ENCODE measurements at places on chromosomes 12 and 14.

DNA sequence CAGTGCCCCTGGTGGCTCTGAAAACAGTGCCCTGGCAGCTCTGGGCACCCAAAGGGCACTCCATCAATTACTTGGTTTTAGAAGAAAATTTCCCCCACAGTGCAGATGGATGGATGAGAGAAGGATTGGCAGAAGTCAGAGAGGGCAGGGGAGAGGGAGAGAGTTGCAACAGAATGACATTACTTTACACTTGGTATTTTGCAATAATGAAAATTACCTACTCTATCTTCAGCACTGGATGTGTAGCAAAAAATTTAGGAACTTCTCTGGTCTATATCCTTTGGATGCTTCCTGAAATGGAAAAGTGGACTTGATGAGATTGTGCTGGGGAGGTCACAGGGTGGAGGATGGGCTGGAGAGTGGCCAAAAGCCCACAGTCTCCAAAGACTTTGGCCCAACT lies 193.2 kb downstream of the CHST11 start:
- DNase-seq = no peak

GRCh38 chr14:32933629-32934072 lies 5.0 kb upstream of the NPAS3 start:
- no peak for DNase-seq

- DNase-seq = no peak
Measured at GRCh38 chr12:52084491-52085231, 5.2 kb downstream of the SMIM41 start.

- no peak for DNase-seq
Measured at GRCh38 chr12:128813392-128813791, 10.4 kb downstream of the SLC15A4 start.

- peak; percentile 26 for DNase-seq
Measured at GRCh38 chr12:30847259-30847658, 79.3 kb upstream of the TSPAN11 start.

DNA sequence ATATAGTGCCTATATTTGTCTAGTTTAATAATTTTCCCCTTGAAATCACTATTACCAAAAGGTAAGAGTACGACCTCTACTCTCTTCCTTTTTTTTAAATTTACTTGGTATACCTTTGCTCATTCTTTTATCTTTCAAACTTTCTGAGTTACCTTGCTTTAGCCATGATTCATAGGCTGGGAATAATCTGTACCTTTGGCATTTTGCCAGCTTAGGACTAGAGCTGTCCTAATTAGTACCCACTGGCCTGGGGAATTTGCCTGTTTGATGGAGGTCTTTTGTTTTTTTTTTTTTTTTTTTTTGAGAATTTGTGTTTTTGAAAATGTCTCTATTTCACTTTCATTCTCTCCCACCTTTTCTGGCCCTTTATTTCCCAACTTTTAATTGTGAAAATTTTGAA lies 8.7 kb upstream of the SLC4A8 start:
- no peak for DNase-seq

GRCh38 chr14:102758087-102758486 lies 19.2 kb upstream of the TRAF3 start:
- DNase-seq = no peak

- DNase-seq = no peak
Measured at GRCh38 chr14:95125221-95125620, 32.1 kb downstream of the DICER1 start.

GRCh38 chr12:110436231-110436630 lies 13.9 kb downstream of the ARPC3 start:
- DNase-seq = no peak

GRCh38 chr12:123976227-123976826 lies 3.3 kb downstream of the ZNF664 start:
- DNase-seq = no peak

DNA sequence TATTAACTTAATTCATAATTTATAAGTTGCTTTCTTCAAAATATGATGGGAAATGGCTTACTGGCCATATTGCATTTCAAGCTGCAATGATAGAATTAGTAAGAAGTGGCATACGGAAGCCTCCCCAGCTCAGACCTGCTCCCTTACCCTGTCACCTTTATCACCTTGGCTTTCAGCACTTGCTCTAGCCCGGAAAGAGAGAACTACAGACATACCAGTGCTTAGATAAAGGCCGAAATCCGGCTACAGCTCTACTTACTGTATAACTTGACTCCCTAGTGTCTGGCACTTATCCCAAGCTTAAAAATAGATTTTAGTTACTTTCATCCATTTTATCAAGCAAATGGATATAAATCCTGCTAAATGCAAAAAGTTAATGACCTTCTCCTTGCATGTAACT lies 42.5 kb downstream of the PKP2 start:
- DNase-seq = no peak

DNA sequence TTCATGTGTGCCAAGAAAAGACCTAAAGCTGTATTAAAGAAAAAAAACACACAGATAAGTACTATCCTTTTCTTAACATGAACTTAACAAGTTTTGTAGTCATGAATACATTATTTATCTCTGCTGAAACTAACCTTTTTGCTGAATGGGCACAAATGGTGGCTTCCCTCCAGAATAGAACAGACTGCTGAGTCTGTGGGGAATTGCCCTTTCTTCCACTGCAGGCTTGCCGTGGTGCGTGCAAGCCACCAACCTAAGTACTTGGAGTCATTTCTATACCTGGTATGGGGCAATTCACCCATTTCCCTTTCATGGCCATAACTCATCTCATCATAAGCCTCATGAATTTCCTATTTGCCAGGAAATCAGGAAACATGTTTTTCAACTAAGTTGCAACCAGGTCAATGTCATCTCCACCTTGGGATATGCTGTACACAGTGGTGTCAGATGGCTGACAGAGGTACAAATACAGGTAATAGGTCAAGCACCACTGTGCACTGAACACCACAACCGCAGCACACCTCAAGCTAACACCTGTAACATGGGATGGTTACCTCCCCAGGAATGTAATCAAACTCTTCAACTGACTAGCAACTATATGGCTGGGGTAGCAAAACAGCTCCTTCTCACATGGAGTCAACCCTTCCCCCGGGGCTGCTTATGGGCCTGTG lies 49.9 kb downstream of the CATSPERB start:
- DNase-seq = no peak

DNA sequence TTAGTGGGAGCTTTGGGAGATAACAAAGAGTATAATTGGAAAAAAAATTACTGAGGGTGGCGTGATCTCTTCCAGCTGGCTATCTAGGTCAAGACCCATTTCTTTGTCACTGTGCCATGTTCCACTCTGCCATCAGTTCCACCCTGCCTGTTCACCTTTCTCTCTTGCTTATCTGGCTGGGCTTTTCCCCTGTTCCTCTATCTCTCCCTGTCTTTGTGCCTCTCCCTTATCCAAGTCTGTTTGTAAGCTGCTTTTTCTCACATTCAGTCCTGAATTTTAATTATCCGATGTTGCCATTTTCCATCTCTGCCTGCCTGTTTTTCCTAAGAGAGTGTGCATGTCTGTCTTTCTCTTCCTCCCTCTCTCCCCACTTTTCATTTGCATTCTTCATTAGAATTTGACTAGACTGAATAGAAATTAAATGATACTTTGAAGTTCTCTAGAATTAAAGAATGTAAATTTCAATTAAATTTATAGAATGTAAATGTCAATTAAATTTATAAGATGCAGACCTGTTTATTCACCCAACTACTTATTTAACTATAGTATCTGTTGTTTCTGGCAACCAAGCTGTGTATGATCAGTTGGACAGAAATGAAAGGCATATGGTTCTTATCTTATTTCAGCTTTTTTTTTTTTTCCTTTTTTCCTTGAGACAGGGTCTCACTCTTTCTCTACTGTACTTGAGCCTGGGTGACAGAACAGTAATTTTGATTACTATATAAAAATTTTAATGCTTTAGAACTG lies 40.9 kb upstream of the A2ML1 start:
- no peak for DNase-seq

GRCh38 chr14:67933266-67933665 lies 113.7 kb downstream of the RAD51B start:
- no peak for DNase-seq

DNA sequence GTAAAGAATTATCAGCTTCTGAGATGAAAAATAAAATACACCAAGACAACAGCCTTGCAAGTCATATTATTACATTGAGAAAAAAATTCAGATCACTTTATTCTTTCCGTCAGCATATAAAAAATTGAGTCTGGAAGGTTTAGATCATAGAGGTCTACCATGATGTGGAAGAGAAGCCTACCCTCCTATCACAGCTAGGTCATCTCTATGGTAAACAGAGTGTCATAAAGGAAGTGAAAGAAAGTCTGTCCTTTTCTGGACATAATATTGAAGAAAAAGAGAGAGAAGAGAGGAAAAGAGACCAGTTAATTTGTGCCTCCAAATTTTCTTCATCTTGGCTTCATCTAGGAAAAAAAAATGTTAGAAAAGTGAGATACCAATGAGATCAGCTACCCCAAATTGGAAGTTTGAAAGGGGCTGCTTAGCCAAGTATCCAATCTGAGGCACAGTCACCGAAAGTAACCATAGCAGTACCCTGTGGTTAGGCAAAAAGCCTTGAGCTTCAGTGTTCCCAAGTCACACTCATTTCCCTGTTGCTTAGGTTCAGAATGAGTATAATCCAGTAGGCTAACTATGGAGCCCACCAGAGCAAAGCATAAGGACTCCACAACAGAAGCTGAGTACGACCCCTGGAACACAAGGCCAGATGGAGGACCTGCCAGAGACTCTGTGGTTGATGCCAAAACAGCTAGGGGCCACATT lies 38.1 kb downstream of the DUSP6 start:
- no peak for DNase-seq

GRCh38 chr12:49000346-49000745 lies 1.2 kb upstream of the DDN start:
- no peak for DNase-seq

DNA sequence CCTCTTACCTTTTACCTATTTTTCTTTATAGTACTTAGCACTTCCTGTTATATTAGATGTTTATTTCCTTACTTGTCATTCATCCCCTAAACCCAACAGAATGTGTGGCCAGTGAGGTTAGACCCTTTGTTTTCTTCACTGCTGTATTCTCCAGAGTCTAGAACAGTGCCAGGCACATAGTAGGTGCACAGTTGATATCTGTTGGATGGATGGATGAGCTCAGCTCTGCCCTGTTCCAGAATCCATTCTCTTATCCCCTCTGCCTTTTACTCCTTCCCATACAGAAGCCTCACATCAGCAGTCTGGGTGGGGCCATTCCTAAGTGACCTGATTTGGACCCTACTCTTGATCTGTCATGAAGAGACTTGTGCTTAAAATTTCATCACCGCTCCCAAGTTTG lies 94.5 kb upstream of the DACT1 start:
- DNase-seq = no peak

- no peak for DNase-seq
Measured at GRCh38 chr12:53427905-53428594, 4.4 kb downstream of the AMHR2 start.

DNA sequence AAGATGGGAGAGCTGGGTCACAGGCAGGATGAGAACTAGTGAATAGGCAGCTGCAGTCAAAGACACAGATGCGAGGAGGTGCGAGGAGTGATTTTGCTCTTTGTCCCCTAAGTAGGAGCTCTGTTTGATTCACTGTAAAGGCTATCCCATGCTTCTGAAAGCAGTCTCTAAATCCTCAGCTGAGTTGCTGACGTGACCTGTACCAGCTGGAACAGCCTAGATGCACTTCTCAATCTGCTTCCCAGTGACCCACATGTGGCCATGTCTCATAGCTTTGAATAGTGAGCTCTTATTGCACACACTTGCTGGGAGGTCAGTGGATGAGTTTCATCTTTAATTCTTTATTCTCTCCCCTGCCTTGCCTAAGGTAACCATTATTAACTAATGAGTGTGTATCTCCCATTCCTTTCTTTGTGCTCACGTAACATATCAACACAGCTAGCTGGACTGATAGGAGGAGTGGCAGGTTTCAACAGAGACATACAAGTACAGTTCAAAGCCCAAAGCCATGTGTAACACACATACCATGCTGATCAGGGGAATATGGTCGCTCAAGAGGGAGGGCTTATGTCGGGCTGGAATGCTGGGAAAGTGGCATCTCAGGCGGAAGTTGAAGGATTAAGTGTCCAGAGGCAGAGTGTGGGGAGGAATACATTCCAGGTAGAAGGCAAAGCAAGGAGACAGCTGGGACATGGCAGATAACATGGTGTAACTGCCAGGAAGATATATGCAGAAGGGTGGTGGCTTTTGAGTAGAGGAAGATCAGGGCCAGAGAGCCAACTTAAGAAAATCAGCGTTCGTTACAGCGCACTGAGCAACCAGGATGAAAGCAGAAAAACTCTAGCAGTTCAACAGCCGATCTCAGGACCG lies 15.4 kb upstream of the YY1 start:
- DNase-seq = no peak

GRCh38 chr12:129081755-129082250 lies 228.5 kb downstream of the GLT1D1 start:
- DNase-seq = no peak

GRCh38 chr12:111369496-111370220 lies 763 bp upstream of the PHETA1 start:
- DNase-seq = no peak

DNA sequence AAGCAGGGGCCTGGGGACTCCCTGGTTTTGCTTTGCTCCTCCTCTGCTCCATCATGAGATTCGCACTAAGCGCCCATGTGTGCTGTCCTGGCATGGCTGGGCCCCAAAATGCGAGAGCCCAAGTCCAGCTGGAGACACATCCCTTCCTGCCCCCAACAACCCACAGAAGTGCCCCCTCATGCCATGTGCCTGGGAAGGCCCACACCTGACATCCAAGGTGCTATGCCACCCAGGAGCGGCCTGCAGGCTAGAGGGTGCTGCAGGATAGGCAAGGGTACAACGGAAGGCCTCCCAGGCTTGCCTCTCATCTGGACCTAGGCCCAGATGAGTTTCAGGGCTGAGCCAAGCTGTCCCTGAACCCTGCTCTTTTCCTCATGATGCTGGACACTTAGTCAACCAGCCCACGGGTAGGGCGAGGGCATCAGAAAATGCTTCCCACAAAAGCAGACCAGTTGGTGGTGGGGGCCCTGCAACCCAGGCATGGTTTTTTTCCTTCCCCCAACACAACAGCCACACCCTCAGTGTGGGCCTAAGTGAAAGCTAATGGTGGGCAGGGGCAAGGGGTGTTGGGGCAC lies 13.2 kb upstream of the KRT80 start:
- no peak for DNase-seq

DNA sequence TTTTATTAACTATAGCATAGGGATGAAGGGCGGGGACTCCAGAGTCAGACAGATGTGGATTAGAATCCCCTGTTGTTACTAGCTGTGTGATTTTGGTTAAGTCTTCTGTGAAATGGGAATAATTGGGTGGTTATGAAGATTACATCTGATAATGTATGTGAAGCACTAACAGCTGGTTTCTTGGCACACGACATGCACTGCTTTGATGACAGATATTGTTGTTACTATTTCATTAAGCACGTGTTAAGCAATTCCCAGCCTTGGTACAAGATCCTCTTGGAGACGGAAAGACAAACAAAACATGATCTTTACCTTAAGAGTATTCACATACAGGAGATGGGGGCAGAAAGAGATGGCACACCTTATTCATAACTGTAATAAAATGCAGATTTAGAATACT lies 7.9 kb downstream of the PPFIBP1 start:
- no peak for DNase-seq

Measured in NCI-H1417 treated with DMSO at 0.1 percent for 48 hours (cell line).